ENCODE measurements at places on chromosomes 2 and 18.

GRCh38 chr2:109703077-109703476, 88.9 kb downstream of the SOWAHC start:
- DNase-seq = no peak
- H3K27ac ChIP-seq = no peak overlapping the region
- H3K4me1 ChIP-seq = no peaks in the 10 kb centered on the region
- H3K36me3 ChIP-seq = no peaks in the 10 kb centered on the region

- no peaks in the 10 kb centered on the region for H3K4me1 ChIP-seq
- no peaks in the 10 kb centered on the region for H3K27me3 ChIP-seq
- no peaks in the 10 kb centered on the region for H3K36me3 ChIP-seq
- DNase-seq = no peak
- H3K4me3 ChIP-seq = no peak overlapping the region
- no peak overlapping the region for H3K27ac ChIP-seq
These were observed 893.2 kb downstream of the BCL11A start for GRCh38 chr2:59660262-59660661.

DNA sequence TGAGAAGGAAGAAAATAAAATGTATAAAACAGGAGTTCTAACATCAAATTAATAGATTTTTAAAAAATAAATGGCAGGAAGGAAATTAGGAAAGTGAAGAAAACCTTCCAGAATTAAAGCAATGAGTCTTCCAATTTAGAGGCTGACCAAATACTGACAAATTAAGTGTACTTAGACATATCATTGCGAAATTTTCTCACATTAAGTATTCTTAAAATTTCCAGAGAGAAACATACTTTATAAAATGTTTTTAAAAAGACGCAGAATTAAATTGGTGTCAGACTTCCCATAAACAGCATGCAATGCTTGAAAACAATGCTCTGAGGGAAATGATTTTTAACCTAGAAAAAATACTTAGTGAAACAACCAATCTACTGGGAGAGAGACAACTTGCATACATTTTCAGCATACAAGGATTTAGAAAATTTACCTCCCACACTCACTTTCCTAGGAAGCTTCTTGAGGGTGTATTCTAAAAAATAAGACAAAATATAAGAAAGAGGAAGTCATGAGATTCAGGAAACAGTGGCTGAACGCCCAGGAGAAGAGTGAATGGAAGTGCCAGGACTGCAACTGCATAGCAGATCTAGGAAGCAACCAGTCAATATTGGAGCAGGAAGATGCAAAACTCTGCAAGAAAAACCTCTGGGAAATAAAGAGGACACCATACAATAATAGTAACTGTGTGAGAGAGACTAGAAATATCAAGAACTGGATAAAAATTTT, 339.9 kb downstream of the ADCYAP1 start:
- no peaks in the 10 kb centered on the region for H3K4me1 ChIP-seq
- DNase-seq = no peak
- no peak overlapping the region for H3K4me3 ChIP-seq
- H3K27me3 ChIP-seq = no peaks in the 10 kb centered on the region
- H3K36me3 ChIP-seq = no peaks in the 10 kb centered on the region

- H3K27ac ChIP-seq = no peak overlapping the region
- DNase-seq = no peak
- H3K27me3 ChIP-seq = peaks cover 21% of the 10 kb centered on the region
- H3K4me1 ChIP-seq = no peaks in the 10 kb centered on the region
These were observed 22.5 kb downstream of the C1QL2 start for GRCh38 chr2:119136093-119136492.

DNA sequence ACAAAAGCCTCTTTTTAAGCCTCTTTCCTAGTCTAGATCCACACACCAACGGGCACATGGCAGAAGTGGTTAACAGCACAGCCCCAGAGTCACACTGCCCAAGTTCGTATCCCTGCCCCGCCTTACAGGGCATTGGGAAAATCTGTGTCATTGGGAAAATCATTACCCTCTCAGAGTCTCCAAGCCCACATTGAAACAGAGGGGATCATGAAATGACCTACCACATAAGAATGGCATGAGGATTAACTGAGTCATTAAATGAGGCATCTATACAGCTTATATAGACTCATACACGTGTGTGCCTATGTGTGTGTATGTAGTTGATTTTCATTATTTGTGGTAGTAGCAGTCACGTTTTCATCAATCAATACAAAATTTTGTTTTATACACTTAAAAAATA, 469.0 kb upstream of the POU3F3 start:
- H3K27me3 ChIP-seq = no peaks in the 10 kb centered on the region
- no peak for DNase-seq
- H3K36me3 ChIP-seq = no peaks in the 10 kb centered on the region
- H3K4me1 ChIP-seq = peaks cover 4% of the 10 kb centered on the region
- no peak overlapping the region for H3K27ac ChIP-seq
- H3K4me3 ChIP-seq = no peak overlapping the region

DNA sequence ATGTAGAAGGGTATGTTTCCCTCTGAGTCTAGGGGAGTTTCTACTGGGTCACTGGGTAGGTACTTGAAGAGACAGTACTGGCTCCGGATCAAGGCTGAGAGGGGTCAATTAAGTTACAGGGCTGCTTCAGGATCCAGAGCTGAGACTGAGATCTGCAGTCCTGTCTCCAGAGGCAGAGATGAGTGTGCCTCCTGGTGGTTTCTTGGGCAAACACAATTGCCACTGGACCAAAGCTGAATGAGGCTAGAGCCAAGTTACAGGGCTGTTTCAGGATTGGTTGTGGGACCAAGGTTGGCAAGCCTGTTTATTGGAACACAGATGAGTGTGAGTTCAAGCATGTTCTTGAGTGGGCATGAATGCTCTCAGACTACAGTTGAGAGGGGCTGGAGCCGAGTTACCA, 157.9 kb downstream of the ADCYAP1 start:
- H3K4me1 ChIP-seq = no peaks in the 10 kb centered on the region
- no peak for DNase-seq
- peaks cover 5% of the 10 kb centered on the region for H3K27me3 ChIP-seq
- no peaks in the 10 kb centered on the region for H3K36me3 ChIP-seq
- H3K27ac ChIP-seq = no peak overlapping the region
- H3K4me3 ChIP-seq = no peak overlapping the region

DNA sequence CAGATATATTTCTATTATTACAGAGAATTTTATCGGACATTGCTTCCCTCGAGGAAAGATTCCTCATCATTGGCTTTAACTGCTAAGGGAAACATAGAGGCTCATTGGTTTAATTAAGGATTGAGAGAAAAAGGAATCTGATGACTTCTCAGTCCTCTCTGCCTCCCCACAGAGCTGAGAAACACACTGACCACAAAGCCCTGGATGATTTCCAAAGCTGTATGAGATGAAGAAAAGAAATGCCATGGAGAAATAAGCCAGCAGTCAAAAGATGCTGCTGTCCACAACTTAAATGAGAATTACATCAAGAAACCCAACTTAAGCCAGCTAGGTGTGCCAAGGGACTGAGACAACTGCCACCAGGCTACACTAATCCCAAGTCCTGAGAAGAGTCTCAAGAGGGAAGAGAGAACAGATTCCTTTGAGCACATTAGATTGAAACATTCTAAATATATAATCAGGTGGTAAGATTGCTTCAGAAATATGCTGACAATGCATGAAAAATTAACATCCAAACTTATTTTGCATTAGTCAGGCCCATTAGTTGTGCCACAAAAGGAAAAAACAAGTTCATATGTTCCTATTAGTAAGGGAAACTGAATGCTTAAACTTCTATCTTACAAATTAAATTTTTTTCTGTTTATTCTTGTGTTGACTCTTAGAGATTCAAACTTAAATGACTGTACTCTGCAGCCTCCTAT, 308.1 kb upstream of the CYRIA start:
- H3K27me3 ChIP-seq = no peaks in the 10 kb centered on the region
- H3K36me3 ChIP-seq = no peaks in the 10 kb centered on the region

GRCh38 chr2:73448856-73449255, 63.2 kb downstream of the ALMS1 start:
- no peak overlapping the region for H3K4me3 ChIP-seq
- DNase-seq = no peak
- no peaks in the 10 kb centered on the region for H3K27me3 ChIP-seq
- no peak overlapping the region for H3K27ac ChIP-seq
- peaks cover 8% of the 10 kb centered on the region for H3K4me1 ChIP-seq

DNA sequence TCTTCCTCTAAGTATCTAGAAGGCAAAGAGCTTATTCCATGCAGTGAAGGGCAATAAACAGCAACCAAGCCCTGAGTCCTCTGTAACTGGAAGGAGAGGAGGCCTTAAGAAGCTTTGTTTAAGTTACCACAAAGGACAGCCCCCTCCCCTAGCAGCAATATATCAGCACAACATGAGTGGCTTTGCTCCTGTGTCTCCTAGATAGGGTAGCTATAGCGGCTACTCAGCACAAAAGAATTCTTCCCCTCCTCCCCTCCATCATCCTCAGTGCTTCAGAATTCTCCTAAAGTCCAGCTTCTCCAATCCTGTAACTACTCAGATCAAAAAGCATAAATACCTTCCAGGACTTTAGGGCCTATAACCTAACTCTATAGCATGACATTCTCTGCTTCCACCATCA, 16.5 kb downstream of the SUMO1 start:
- peaks cover 25% of the 10 kb centered on the region for H3K36me3 ChIP-seq
- peaks cover 7% of the 10 kb centered on the region for H3K4me1 ChIP-seq
- H3K27ac ChIP-seq = no peak overlapping the region
- H3K4me3 ChIP-seq = no peak overlapping the region
- DNase-seq = no peak
- H3K27me3 ChIP-seq = no peaks in the 10 kb centered on the region

DNA sequence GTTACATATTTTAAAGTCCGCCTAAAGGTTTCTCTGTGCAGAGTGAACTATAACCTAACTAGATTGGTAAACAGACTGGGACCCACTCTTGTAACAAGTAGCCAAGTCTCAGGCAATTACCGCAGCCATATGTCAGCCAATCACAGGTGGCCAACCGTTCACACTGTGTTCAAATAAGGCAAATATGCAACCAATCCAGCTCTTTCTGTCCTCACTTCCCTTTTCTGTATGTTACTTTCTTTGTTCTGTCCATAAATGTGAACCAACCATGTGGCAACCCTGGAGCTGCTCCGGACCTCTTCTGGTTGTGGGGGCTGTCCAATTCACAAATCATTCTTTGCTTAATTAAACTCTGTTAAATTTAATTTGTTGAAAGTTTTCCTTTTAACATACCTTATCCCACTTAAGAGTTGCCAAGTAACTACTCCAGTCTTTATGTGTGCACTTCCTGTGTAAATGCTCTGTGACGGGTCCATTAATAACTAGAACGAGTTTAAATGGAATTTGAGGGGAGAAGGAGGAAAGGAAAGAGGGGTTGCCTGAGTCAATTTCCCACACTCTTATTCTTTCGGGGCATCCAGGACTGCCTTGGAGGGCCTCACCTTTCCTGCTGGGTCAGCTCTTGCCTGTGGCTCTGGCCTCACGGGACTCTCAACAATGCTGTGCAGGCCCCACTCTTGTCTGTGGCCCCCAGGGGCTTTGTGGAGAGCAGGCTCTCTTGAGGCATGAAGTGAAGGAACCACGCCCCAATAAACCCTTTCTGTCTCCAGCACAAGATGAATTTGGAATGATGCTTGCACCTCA, 6.6 kb upstream of the RPL37A start:
- no peak for DNase-seq
- H3K4me3 ChIP-seq = no peak overlapping the region
- no peaks in the 10 kb centered on the region for H3K36me3 ChIP-seq
- peaks cover 33% of the 10 kb centered on the region for H3K4me1 ChIP-seq
- no peaks in the 10 kb centered on the region for H3K27me3 ChIP-seq

- DNase-seq = no peak
- peaks cover 4% of the 10 kb centered on the region for H3K36me3 ChIP-seq
- H3K27me3 ChIP-seq = no peaks in the 10 kb centered on the region
These were observed 70.6 kb downstream of the RPE start for GRCh38 chr2:210072922-210073509.

GRCh38 chr18:46433121-46433826, 223.7 kb downstream of the LOXHD1 start:
- peaks cover 37% of the 10 kb centered on the region for H3K27me3 ChIP-seq
- H3K4me3 ChIP-seq = no peak overlapping the region
- H3K4me1 ChIP-seq = no peaks in the 10 kb centered on the region
- no peak for DNase-seq

GRCh38 chr2:62578803-62579640, 73.0 kb upstream of the TMEM17 start:
- no peak overlapping the region for H3K4me3 ChIP-seq
- H3K27me3 ChIP-seq = no peaks in the 10 kb centered on the region
- no peak overlapping the region for H3K27ac ChIP-seq

GRCh38 chr18:67789165-67789545, 272.6 kb upstream of the DSEL start:
- H3K4me3 ChIP-seq = no peak overlapping the region
- H3K27me3 ChIP-seq = no peaks in the 10 kb centered on the region
- no peak for DNase-seq
- no peaks in the 10 kb centered on the region for H3K36me3 ChIP-seq

- no peak overlapping the region for H3K27ac ChIP-seq
- no peaks in the 10 kb centered on the region for H3K4me1 ChIP-seq
- no peaks in the 10 kb centered on the region for H3K27me3 ChIP-seq
- H3K36me3 ChIP-seq = no peaks in the 10 kb centered on the region
- no peak overlapping the region for H3K4me3 ChIP-seq
These were observed 77.5 kb upstream of the SALL3 start for GRCh38 chr18:78901923-78902794.

DNA sequence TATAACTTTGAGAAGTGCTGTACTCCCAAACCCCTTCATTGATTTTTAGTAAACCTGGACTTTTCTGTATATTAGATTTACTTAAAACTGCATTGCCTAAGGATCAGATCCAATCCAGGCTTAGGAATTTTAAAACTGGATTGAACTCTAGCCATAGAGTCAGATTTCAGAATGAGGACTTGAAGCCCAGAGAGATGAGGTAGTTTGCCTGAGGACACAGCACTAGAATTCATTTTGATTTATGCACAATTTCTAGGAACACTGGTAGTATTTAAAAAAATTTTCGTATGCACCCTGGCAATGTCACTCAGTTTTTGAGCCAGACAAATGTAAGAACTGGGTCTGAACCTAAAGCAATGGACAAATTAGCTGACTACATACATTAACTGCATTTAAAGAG, 144.9 kb downstream of the KCTD1 start:
- no peaks in the 10 kb centered on the region for H3K27me3 ChIP-seq
- H3K27ac ChIP-seq = no peak overlapping the region
- no peak for DNase-seq
- no peaks in the 10 kb centered on the region for H3K36me3 ChIP-seq
- peaks cover 4% of the 10 kb centered on the region for H3K4me1 ChIP-seq
